Mesothelial cell of epicardium (in vitro differentiated cells): ENCODE measurements at places on chromosomes 2 and 18. TPM values are rescaled to one million over a fixed set of nuclear protein-coding genes. Genes with fewer than 3 reads are reported as not detected.

DNA sequence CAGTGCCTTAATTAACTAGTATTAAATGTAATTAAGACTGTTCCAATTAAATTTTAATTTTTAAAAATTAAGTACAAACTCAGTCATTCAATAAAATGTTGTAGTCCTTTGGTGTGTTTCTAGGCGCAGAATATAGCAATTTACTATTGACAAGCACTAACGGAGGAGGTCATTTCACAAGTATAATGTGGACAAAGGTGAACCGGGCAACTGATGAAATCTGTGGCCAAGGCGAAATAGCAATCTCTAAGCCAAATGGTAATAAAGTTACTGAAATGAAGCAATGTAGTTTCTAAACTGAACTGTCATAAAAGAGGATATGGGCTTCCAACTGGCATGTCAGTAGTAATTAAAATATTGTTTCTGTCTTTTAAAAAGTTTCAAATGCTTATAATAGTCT lies 27.5 kb downstream of the FIGN start:
- no peaks in the 10 kb centered on the region for H3K36me3 ChIP-seq
- no peak overlapping the region for H3K27ac ChIP-seq
- H3K4me1 ChIP-seq = peaks cover 25% of the 10 kb centered on the region
- no peaks in the 10 kb centered on the region for H3K27me3 ChIP-seq

DNA sequence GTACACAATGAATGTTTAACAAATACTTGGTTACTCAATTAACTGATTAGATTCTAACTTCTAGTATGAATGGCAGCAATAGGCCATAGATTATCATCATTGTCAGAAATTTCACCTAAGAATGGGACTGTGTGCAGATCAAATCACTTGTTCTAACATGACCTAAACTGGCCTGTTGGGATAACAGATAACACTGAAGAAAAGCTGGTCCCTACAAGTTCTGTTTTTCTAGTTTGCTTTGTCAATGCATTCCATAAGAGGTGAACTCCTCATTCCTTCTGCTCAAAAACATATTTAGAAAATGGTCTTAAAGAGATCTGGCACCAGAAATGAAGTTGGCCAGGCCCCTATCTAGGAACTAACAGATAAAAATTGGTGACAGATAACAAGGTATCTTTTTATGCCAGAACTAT lies 175.4 kb downstream of the THADA start:
- H3K27me3 ChIP-seq = no peaks in the 10 kb centered on the region
- no peak overlapping the region for H3K4me3 ChIP-seq
- peak overlapping the region; percentile 92 for H3K27ac ChIP-seq
- H3K36me3 ChIP-seq = no peaks in the 10 kb centered on the region

- peaks cover 60% of the 10 kb centered on the region for H3K4me1 ChIP-seq
- H3K36me3 ChIP-seq = no peaks in the 10 kb centered on the region
- H3K27ac ChIP-seq = no peak overlapping the region
- DNase-seq = no peak
- no peaks in the 10 kb centered on the region for H3K27me3 ChIP-seq
These were observed 9.6 kb upstream of the LYPD6B start for GRCh38 chr2:149028891-149029290.

GRCh38 chr18:12515550-12515949 lies 107.8 kb downstream of the PRELID3A start:
- peaks cover 33% of the 10 kb centered on the region for H3K4me1 ChIP-seq
- peak overlapping the region; percentile 77 for H3K27ac ChIP-seq
- H3K27me3 ChIP-seq = no peaks in the 10 kb centered on the region
- no peak for DNase-seq
- no peak overlapping the region for H3K4me3 ChIP-seq
- H3K36me3 ChIP-seq = peaks cover 8% of the 10 kb centered on the region

DNA sequence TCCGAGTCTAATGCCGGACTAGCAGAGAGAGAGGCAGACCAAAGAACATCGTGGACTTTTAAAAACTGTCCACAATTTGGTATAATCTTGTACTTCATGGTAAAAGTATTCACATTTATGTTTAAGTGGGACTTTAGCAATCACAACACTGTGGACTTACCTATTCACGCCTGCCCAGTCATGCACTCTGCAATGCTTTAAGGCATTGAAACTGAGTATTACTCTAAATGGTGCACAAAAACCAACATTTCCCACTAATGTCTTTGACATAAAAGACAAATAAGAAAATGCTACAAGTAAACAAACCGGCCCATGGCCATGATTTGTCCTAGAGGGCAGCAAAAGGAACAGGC lies 91.3 kb downstream of the ACVR1 start:
- H3K4me1 ChIP-seq = peaks cover 20% of the 10 kb centered on the region
- H3K27me3 ChIP-seq = no peaks in the 10 kb centered on the region
- no peak overlapping the region for H3K4me3 ChIP-seq
- peaks cover 7% of the 10 kb centered on the region for H3K36me3 ChIP-seq
- DNase-seq = no peak

- no peaks in the 10 kb centered on the region for H3K36me3 ChIP-seq
- H3K4me3 ChIP-seq = peak overlapping the region; percentile 20
- DNase-seq = no peak
- H3K27ac ChIP-seq = no peak overlapping the region
- H3K27me3 ChIP-seq = no peaks in the 10 kb centered on the region
These were observed 116.2 kb upstream of the STPG4 start for GRCh38 chr2:47271054-47272000.

DNA sequence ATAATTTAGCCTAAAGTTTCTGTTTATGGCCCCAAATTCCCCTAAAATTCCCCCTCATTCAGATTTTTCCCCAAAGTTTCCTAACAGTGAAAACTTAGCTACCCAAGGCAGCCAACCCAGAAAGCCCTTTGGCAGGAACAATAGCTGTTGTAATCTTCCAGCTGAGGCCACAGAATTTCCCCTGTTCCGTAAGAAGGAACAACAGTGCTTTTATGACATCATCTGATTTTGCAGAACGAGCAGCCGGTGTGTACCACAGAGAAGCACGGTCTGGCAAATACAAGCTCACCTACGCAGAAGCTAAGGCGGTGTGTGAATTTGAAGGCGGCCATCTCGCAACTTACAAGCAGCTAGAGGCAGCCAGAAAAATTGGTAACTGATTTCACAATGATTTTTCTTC lies 6.3 kb downstream of the TNFAIP6 start:
- H3K27ac ChIP-seq = no peak overlapping the region
- no peaks in the 10 kb centered on the region for H3K27me3 ChIP-seq
- no peak overlapping the region for H3K4me3 ChIP-seq
- no peaks in the 10 kb centered on the region for H3K4me1 ChIP-seq

GRCh38 chr2:71173096-71173495 lies 42.7 kb downstream of the MPHOSPH10 start:
- H3K4me3 ChIP-seq = no peak overlapping the region
- no peaks in the 10 kb centered on the region for H3K36me3 ChIP-seq
- H3K4me1 ChIP-seq = no peaks in the 10 kb centered on the region
- peaks cover 21% of the 10 kb centered on the region for H3K27me3 ChIP-seq

- no peaks in the 10 kb centered on the region for H3K36me3 ChIP-seq
- no peak overlapping the region for H3K27ac ChIP-seq
- peak; percentile 30 for DNase-seq
- no peak overlapping the region for H3K4me3 ChIP-seq
These were observed 72.3 kb upstream of the SNTG2 start for GRCh38 chr2:878245-878930.

DNA sequence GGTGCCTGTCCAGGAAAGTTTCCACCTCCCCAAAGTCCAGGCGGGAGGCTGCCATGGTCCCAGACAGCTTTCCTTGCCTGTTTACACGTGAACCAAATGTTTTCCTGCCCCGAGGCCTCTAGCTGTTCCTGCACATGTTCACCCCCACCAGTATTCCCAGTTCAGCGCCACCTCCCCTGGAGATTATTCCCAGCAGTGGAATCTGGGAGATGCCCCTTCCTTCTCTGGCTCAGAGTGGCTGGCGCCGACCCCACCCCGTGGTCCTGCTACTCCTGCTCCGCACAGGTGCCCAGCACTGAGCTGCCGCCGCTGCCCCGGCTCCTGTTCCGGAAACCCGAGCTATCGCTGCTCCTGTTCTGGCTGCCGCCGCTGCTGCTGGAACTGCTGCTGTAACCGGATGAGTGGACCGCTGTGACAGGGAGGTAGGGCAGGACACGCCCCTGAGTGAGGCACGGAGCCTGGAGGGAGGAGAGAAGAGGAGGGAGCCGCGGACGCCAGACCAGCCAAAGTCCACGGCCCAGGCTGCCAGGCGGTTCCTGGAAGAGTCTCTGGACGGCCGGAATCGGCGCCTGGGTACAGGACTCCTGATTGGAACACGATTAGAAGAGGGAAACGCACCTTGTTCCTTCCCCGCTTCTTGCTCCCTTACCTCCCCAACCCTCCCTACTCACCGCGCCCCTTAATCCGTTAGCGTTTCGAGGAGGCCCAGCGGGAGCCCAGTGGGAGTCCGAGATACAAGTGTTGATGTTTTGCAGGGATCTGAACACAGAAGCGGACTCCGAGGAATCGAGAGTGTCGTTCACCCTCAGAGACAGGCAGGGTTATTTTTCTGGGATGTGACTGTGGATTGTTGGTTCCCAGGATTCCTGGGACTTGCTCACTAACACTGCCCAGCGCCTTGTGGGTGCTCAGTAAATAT lies at the start of gene PDE11A:
TSS of gene PDE11A (minus strand) at position 395 of the 919 bp plus-strand sequence. CDS start at position 55, 340 bp downstream.
- H3K27me3 ChIP-seq = peaks cover 53% of the 10 kb centered on the region
- peak within 1 kb of the TSS; percentile 77 for H3K4me3 ChIP-seq
- no peaks in the 10 kb centered on the region for H3K36me3 ChIP-seq

GRCh38 chr2:86026744-86027065 lies 79.0 kb downstream of the POLR1A start:
- H3K4me1 ChIP-seq = no peaks in the 10 kb centered on the region
- H3K36me3 ChIP-seq = peaks cover 55% of the 10 kb centered on the region
- no peaks in the 10 kb centered on the region for H3K27me3 ChIP-seq

GRCh38 chr18:9712611-9713010 lies 4.5 kb downstream of the RAB31 start:
- peaks cover 29% of the 10 kb centered on the region for H3K4me1 ChIP-seq
- H3K4me3 ChIP-seq = no peak overlapping the region
- H3K27ac ChIP-seq = no peak overlapping the region

- no peak overlapping the region for H3K4me3 ChIP-seq
- no peaks in the 10 kb centered on the region for H3K4me1 ChIP-seq
- H3K27ac ChIP-seq = no peak overlapping the region
- peaks cover 3% of the 10 kb centered on the region for H3K36me3 ChIP-seq
These were observed 14.8 kb downstream of the ASPRV1 start for GRCh38 chr2:69946351-69947324.

- H3K4me1 ChIP-seq = peaks cover 71% of the 10 kb centered on the region
- peak overlapping the region; percentile 93 for H3K27ac ChIP-seq
- no peaks in the 10 kb centered on the region for H3K27me3 ChIP-seq
- no peak for DNase-seq
- peak overlapping the region; percentile 5 for H3K4me3 ChIP-seq
- no peaks in the 10 kb centered on the region for H3K36me3 ChIP-seq
These were observed 173.8 kb downstream of the ICOS start for GRCh38 chr2:204110338-204110741.

GRCh38 chr2:109305490-109306167 lies 176.6 kb downstream of the SH3RF3 start:
- no peaks in the 10 kb centered on the region for H3K4me1 ChIP-seq
- peaks cover 10% of the 10 kb centered on the region for H3K27me3 ChIP-seq
- no peak overlapping the region for H3K27ac ChIP-seq
- DNase-seq = no peak
- H3K4me3 ChIP-seq = no peak overlapping the region
- no peaks in the 10 kb centered on the region for H3K36me3 ChIP-seq

- no peaks in the 10 kb centered on the region for H3K27me3 ChIP-seq
- H3K27ac ChIP-seq = no peak overlapping the region
- no peak overlapping the region for H3K4me3 ChIP-seq
- no peaks in the 10 kb centered on the region for H3K36me3 ChIP-seq
- DNase-seq = no peak
These were observed 278.4 kb upstream of the FIGN start for GRCh38 chr2:164014068-164014731.

GRCh38 chr2:149692961-149693396 lies 105.4 kb upstream of the MMADHC start:
- H3K36me3 ChIP-seq = no peaks in the 10 kb centered on the region
- no peak for DNase-seq
- H3K27me3 ChIP-seq = no peaks in the 10 kb centered on the region
- H3K4me1 ChIP-seq = peaks cover 37% of the 10 kb centered on the region
- no peak overlapping the region for H3K4me3 ChIP-seq

GRCh38 chr2:63903003-63903402 lies 61.3 kb downstream of the UGP2 start:
- H3K36me3 ChIP-seq = peaks cover 79% of the 10 kb centered on the region
- DNase-seq = no peak
- no peaks in the 10 kb centered on the region for H3K27me3 ChIP-seq
- H3K4me3 ChIP-seq = no peak overlapping the region
- H3K4me1 ChIP-seq = no peaks in the 10 kb centered on the region
- no peak overlapping the region for H3K27ac ChIP-seq

- H3K36me3 ChIP-seq = no peaks in the 10 kb centered on the region
- no peaks in the 10 kb centered on the region for H3K27me3 ChIP-seq
- H3K27ac ChIP-seq = peak overlapping the region; percentile 42
- no peak for DNase-seq
- H3K4me3 ChIP-seq = no peak overlapping the region
- H3K4me1 ChIP-seq = peaks cover 18% of the 10 kb centered on the region
These were observed 202.2 kb downstream of the TRIB2 start for GRCh38 chr2:12918835-12919445.

- peak overlapping the region; percentile 72 for H3K4me3 ChIP-seq
- peaks cover 4% of the 10 kb centered on the region for H3K4me1 ChIP-seq
- peaks cover 39% of the 10 kb centered on the region for H3K27me3 ChIP-seq
- no peak overlapping the region for H3K27ac ChIP-seq
- H3K36me3 ChIP-seq = no peaks in the 10 kb centered on the region
- DNase-seq = no peak
These were observed 1.6 kb downstream of the MOCOS start for GRCh38 chr18:36188916-36189315.

DNA sequence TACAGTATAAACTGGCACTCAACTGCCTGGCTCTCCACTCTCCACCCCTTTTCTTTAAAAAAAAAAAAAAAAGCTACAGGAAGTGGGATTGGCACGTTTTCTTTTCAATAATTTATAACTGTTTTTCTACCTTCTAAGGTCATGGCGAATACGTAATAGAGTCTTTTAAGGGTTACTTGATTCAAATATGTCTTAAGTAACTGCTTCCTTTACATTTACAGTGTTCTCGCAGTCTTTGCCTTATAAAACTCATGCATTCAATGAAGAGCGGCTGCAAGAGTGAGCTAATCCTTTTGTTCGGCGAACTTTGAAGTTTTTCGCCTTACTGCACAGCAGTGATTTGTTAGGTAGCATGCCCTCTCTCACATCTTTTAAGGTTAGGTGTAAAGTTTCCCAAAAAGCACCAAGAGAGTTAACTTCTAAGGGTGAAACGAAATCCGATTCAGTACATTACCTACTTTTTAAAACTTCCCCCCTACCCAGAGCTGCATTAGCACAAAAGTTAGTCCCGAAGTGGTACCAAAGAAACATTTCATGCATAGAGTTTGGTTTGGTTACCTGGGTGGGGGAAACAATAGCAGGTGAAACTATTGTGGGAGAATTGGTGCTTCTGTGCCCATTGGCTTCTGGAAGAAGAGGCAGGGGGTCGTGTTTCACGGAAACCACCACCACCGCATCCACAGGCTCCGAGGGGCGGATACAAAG lies 2.0 kb downstream of the KCTD1 start:
- peak overlapping the region; percentile 50 for H3K27ac ChIP-seq
- no peaks in the 10 kb centered on the region for H3K36me3 ChIP-seq
- DNase-seq = no peak
- peaks cover 61% of the 10 kb centered on the region for H3K4me1 ChIP-seq
- H3K27me3 ChIP-seq = peaks cover 10% of the 10 kb centered on the region

The KANSL3 gene
- 66.0 to 70.2 TPM (median 68.1 TPM) in 3 replicates for total RNA-seq

The FRZB gene
- 12.1 to 13.0 TPM (median 12.6 TPM) in 3 replicates for total RNA-seq

The CREG2 gene
- 0.20 to 0.88 TPM (median 0.42 TPM) in 3 replicates for total RNA-seq

The FAP gene
- total RNA-seq = 47.1 to 59.6 TPM (median 50.5 TPM) in 3 replicates

The ZNF396 gene
- 1.2 to 1.8 TPM (median 1.6 TPM) in 3 replicates for total RNA-seq

The ARHGEF33 gene
- total RNA-seq = 0.68 to 1.1 TPM (median 0.83 TPM) in 3 replicates

The CHCHD5 gene
- 32.3 to 33.2 TPM (median 32.4 TPM) in 3 replicates for total RNA-seq

The CYP1B1 gene
- total RNA-seq = 50.4 to 55.6 TPM (median 54.5 TPM) in 3 replicates

The COBLL1 gene
- 98.5 to 110 TPM (median 109 TPM) in 3 replicates for total RNA-seq

The STARD6 gene
- not detected in 3 replicates for total RNA-seq
